ENCODE measurements at places on chromosomes 2 and 18.

GRCh38 chr2:86610871-86611270 is 12.8 kb downstream of the RNF103 start:
- DNase-seq, result no peak

DNA sequence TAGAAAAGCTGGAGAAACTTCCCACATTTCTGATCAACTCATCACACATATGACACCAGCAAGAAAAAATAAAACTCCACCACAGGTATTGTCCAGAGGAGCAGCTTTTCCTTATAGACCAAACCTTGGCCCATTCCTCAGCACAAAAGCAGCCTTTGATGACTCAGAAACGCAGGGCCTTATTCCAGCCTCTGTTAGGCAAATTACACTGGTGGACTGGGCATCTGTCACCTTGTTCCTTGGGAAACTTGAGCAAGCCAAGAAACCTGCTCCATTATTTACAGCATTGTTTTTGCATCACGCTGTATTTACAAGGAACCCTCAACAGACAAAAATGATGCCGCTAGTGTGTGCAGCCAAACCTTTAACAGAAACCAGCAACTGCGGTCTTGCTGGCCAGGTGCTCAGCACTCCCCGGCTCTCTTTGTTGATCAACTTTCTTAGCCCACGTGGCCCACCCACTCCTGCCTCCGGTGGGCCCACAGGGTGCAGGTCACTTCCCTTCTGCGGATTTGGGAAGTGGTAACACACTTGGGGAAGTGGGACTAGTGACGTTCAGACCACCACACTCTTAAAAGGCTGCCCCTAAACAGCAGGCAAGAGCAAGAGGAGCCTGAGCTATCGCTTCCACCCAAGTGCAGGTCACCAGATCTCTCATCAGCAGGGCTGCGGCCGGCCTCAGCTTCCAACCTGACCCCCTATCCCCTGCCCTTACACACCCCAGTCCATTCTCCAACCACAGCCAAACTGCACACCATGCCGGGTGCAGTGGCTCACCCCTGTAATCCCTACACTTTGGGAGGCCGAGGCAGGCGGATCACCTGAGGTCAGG is 1.5 kb downstream of the AP1S3 start:
- DNase-seq, result peak; percentile 80

- DNase-seq, result no peak
Measured at GRCh38 chr18:28050545-28050944, 126.4 kb downstream of the CDH2 start.

DNA sequence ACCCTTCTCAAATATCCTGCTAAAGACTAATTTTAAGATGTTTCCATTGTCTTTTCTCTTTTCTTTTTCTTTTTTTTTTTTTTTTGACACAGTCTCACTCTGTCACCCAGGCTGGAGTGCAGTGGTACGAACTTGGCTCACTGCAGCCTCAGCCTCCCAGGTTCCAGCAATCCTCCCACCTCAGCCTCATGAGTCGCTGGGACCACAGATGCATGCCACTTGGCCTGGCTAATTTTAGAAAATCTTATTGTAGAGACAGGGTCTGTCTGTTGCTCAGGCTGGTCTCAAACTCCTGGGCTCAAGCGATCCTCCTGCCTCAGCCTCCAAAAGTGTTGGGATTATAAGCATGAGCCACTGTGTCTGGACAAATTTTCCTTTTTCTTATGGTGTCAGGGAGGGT is 167.5 kb downstream of the MCFD2 start:
- no peak for DNase-seq

DNA sequence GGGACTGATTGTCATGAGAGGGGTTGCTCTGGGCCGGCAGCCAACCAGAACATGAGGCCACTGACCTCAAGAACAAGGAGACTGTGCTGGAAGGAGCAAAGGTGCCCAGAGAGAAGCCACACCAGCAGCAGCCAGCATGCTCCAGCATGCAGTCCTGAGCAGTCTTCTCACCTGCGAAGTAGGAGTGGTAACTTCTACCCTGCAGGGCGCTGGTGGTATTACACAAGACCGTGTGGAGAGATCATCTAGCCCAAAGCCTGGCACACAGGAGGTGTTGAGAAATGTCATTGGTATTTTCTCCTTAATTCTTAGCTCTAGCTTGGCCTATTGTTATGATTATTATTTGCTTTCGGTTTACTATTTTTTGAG is 132.7 kb downstream of the TSN start:
- DNase-seq, result no peak

- DNase-seq, result no peak
Measured at GRCh38 chr18:76447258-76447890, 47.7 kb downstream of the ZNF516 start.

- no peak for DNase-seq
Measured at GRCh38 chr18:36275561-36275960, 22.0 kb upstream of the FHOD3 start.

- no peak for DNase-seq
Measured at GRCh38 chr2:68805025-68805424, 66.2 kb downstream of the BMP10 start.

DNA sequence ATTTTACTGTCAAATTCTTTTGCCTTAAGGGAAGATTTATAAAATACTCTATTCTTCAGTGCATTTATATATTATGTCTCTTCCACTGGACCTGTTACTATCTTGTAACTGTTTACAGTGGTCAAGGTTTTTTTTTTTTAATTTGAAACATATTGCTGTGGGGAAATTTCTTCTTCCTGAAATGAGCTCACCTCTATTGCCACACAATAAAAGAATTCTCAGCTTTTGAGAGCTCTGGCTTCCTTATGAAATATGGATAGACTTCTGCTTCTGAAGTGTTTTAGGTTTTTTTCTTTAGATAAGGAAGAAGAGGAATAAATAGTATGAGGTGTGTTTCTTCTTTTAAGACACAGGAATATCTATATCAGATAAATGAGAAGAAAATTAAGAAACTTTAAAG is 7.7 kb downstream of the VRK2 start:
- no peak for DNase-seq
